Large intestine (tissue), 12 donors: ENCODE measurements at places on chromosomes 5 and 9. TPM values are rescaled to one million over a fixed set of nuclear protein-coding genes. Genes with fewer than 3 reads are reported as not detected.

Gene FOXD4L6
- 0.06 TPM for polyA plus RNA-seq

Gene PCDHB6
- 0.96 TPM for polyA plus RNA-seq

Gene GAS1
- polyA plus RNA-seq, result 23.6 TPM

Gene FCHO2
- 28.1 TPM for polyA plus RNA-seq

Gene LCN12
- 121 TPM for polyA plus RNA-seq

Gene PCDHGB3
- 0.85 TPM for polyA plus RNA-seq

Gene HTR4
- polyA plus RNA-seq, result 4.7 TPM

DNA sequence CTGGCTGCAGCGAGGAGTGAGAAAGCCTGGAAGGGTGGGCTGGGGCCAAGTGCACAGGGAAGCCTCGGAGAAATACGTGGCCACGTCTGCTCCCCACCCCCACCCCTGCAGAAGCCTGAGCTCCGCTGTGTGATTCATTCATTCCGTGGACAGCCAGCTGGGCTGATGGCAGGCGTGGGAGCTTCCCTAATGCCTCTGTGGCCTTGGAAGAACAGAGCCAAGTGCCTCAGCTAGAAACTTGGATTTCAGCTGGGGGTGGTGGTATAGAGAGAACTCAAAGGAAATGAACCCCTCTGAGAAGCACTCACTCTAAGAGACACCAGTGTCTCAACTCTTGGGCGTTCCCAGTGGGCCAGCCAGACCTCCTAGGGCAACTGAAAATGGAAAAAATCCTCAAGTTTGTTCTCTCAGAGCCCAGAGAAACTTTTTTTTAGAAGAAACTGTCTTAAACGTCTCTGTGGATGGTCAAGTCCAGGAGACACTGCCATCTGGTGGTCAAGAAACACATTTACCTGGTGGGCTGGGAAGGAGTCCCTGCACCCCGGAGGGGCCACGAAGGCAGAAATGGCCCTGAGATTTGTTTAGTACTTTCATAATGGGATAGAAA, 18.0 kb downstream of the ATOX1 start:
- peak; percentile 58 for DNase-seq

GRCh38 chr5:112440031-112440430, 21.0 kb upstream of the EPB41L4A start:
- no peak for DNase-seq

DNA sequence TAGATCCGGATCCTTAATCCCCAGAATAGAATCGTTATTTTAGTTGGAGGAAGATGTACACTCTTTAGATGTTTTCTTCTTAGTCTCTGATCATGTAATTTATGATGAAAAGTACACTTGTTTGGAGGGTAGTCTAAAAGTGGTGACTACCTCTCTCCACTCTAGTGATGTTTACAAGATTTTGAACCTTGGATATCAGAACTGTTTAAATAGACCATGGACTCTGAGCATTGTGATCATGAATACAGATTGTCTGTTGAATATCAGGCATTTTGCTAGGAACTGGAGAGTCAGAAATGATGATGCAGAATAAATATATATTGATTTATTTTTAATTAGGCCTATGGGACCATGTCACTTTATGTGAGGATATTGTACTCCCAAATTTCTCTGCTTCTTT, 706.3 kb upstream of the WWC1 start:
- no peak for DNase-seq

- no peak for DNase-seq
Observed at GRCh38 chr5:54401515-54401914, 54.0 kb upstream of the HSPB3 start.

DNA sequence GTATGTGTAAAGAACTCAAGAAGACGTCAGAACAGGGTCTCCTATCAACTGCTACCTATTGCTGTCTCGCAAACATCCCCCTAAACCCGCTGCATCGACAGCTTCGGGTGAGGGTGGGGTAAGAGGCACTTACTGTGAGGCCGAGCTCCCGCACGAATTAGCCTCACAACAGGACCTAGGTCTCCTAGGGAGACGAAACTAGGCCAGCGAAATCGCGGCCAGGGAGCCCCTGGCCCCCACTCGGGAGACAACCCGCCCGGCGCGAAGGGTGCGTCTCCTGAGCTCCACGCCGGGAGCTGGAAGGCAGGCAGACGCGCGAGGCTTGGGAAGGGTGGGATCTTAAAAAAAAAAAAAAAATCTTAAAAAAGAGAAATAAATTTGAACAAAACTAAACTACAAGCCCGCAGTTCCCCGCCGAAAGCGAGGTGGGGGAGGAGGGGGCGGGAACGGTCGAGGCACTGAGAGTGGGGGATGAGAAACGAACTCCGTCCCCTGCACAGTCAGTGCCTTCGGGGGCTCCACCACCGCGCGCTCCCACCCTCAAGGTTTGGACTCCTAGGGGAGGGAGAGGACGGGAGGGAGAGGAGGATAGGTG, 33.0 kb upstream of the NFIB start:
- no peak for DNase-seq

GRCh38 chr9:131398204-131398603, 4.3 kb downstream of the PRRC2B start:
- DNase-seq, result no peak

DNA sequence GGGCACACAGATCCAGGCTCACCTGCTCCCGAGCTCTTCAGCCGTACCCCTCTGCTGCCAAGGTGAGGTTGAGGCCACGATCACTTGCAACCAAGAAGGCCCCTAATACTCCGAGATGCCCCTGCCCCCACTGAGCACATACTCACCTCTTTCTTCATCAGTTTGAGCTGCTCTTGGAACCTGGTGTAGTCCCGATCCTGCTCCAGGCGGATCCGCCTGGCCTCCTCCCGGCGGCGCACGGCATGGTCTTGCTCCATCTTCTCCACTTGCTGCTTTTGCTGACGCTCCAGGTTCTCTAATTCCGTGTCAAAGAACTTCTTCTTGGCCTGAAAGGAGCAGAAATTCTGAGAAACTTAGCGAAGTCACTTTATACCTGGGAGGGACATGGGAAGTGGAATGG, 75.7 kb upstream of the FBXW11 start:
- no peak for DNase-seq

DNA sequence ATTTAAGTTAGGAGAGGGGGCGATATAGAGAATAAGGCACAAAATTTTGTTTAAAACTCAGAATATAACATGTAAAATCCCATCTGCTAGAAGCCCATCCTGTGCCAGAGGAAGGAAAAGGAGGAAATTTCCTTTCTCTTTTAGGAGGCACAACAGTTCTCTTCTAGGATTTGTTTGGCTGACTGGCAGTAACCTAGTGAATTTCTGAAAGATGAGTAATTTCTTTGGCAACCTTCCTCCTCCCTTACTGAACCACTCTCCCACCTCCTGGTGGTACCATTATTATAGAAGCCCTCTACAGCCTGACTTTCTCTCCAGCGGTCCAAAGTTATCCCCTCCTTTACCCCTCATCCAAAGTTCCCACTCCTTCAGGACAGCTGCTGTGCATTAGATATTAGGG, 18.3 kb downstream of the MOCS2 start:
- no peak for DNase-seq

DNA sequence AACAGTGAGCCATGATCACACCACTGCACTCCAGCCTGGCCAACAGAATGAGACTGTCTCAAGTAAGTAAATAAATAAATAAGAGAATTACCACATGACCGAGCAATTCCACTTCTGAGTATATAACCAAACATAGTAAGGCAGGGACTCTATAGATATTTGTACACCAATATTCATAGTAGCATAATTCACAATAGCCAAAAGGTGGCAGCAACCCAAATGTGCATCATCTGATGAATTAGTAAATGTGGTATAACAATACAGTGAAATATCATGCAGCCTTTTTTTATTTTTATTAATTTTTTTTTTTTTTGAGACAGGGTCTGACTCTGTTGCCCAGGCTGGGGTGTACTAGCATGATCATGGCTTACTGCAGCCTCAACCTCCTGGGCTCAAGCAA, 33.1 kb downstream of the ALDH7A1 start:
- DNase-seq, result no peak

DNA sequence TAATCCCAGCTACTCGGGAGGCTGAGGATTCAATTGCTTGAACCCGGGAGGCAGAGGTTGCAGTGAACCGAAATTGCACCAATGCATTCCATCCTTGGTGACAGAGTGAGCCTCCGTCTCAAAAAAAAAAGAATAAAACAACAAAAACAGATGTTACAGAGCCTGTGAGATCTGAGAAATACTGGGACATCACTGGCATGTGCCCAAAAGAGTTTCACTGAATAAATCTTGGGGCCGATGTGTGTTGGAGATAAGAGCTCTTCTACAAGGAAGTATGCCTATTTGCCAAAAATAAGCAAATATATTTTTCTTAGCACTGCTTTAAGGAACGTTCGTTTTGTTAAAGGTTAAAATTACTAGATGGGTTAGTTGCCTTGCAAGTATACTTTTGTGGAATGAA, 55.1 kb downstream of the KIAA1958 start:
- DNase-seq, result no peak

DNA sequence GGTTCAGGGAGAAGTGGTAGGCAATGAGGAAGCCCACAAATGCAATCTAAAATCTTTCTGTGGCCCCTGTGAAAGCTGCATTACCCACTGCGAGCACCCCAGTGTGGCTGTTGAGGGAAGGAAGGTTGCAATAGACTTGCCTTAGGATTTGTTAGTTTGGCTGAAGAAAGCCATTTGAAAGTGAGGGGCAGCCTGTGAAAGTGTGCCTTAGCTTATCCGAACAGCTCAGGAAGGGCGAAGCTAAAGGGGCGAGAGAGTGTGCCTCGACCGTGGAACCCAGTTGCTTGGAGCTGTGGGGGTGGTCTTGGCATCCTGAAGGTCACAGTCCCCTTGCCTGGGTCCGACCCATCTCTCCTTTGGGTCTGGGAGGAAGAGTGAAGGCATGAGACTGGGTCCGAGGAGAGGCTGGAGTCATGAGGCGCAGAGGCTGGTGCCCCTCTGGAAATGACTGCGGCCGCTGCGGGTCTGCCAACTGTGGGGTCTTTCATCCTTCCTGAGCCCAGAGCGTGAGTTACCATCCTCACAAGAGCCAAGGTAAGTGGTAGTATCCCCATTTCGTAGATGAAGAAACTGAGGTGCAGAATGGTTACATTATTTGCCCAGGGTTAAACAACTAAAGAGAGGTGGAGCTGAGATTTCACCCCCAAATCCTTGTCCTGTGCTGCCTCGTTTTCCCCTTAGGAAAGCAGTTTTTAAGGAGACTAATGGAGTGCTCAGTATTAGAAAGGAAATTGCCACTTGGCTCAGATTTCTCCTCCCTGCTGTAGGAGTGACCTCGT, 24.4 kb downstream of the SLC25A25 start:
- no peak for DNase-seq

DNA sequence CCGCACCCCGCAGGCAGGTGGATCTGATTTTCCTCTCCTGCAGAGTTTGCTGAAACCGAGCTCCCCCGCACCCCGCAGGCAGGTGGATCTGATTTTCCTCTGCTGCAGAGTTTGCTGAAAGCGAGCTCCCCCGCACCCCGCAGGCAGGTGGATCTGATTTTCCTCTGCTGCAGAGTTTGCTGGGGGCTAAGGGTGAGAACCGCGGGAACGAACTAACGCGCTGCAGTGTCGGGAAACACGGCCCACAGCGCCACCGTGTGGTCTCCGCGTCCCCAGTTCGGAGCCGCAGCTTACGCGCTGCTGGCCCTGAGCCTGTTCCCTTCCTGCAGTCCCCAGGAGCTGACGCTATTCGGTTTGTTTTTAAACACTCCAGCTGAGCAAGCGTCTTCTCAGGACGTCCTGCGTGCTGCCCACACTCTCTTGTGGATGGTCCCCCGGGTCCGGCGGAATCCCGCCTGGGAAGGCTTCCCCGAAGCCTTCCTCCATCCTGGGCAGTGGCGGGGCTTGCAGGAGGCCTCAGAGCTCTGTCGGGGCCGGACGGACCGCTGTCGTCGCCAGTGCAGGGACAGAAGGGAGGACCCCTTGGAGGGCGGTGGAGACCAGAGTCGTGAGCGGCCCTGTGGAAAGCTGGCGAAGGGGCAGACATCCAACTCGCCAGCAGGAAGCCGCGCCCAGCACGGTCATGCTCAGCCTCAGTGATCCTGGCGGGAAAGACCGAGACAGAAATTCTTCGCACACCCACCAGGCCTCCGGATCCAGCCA, 121.2 kb upstream of the LPCAT1 start:
- DNase-seq, result peak; percentile 74

GRCh38 chr9:5191985-5192384, 6.5 kb upstream of the INSL6 start:
- DNase-seq, result no peak

- DNase-seq, result peak; percentile 13
Observed at GRCh38 chr9:109956717-109957440, 176.9 kb downstream of the PALM2AKAP2 start.

GRCh38 chr5:107381189-107381856, 289.4 kb downstream of the EFNA5 start:
- DNase-seq, result peak; percentile 41

DNA sequence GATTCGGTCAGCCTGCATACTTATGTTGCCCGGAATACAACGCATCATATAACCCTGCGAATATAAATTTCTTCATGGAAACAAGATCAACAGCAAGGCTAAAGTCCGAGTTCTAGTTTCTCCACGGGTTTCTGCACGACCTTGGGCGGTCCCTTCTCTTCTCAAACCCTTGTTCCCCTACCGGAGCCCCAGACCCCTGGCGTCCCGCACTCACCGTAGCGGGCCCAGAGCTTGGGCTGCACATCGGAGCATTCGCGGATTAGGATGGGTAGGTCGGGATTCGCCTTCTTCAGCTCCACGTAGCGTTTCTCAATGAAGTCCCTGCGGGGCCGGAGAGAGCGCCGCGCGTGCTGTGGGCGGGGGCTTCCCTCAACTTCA, 399 bp downstream of the NDUFA2 start:
- no peak for DNase-seq

DNA sequence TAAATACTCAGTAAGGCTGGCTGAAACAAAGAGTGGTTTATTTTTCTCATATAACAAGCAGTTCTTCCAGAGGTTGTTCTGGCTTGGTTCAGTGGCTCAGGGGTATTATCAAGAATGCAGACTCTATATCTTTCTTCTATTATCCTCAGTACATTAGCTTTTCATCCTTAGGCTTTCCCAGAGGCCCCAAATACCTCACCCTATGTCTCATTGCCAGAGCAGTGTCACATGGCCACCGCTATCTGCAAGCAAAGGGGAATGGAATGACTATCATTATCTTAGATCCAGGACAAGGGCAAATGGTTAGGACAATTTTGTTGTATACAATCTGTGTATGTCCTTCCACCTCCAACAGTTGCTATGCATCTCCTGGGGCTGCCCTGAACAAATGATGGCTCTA, 69.0 kb upstream of the SNX2 start:
- peak; percentile 11 for DNase-seq
